CD8-positive, alpha-beta memory T cell (primary cell): ENCODE measurements at places on chromosomes 4 and X. TPM values are rescaled to one million over a fixed set of nuclear protein-coding genes. Genes with fewer than 3 reads are reported as not detected.

GRCh38 chr4:109699553-109700225 lies 3.6 kb downstream of the CASP6 start:
- no peak for DNase-seq

- peak; percentile 38 for DNase-seq
These were observed at the start of gene IRAK1 for GRCh38 chrX:154019633-154020528. TSS of gene IRAK1 (minus strand) at chrX:154019902. CDS start at chrX:154019812, 90 bp downstream.

GRCh38 chr4:2515830-2516550 lies 20.5 kb upstream of the FAM193A start:
- DNase-seq: no peak

The FSTL5 gene
- not detected for total RNA-seq

GRCh38 chr4:149140841-149141240 lies 674.8 kb downstream of the IQCM start:
- DNase-seq: no peak

The FMR1NB gene
- not detected for total RNA-seq

GRCh38 chrX:132023896-132024386 lies 839 bp downstream of the STK26 start:
- DNase-seq: peak; percentile 66

- no peak for DNase-seq
These were observed 179.0 kb downstream of the NHS start for GRCh38 chrX:17553961-17554482.

- DNase-seq: no peak
These were observed 60.4 kb downstream of the MMRN1 start for GRCh38 chr4:89954906-89955695.

DNA sequence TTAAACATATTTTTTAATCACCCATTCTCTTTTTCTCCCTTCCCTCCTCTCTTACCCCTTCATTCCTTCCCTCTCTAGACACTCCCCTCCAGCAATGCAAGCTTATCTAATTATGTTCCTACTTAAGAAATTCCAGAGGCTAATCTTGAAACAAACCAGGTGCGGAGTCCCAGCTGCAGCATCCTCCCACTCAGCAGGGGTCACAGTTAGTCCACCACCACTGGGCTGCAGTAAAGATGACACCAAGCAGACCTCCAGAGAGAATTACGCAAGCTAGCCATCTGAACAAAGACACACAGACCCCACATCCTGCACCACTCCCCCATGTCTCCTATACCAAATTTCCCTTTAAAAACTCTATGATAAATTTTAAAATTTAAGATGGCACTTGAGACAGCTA lies 13.9 kb upstream of the SEC24B start:
- no peak for DNase-seq

DNA sequence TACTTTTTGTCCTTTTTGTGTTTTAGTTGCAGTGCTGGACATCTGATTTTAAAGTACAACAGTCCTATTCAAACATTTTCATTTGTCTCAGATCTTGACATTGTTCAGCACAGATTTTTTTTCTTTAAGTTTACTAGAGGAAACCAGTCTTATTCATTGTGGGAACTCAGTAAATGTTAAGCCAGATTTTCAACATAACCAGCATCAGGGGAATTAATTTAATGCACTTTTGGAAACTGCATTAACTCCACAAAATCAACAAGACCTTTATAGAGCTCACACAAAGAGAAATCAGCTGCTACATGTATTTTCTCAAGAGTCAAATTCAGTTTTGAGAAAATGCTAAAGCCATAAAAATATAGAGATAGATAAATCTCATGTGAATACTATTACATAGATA lies 9.9 kb downstream of the CPE start:
- DNase-seq: no peak

The TNIP3 gene
- total RNA-seq: 13.7 TPM

GRCh38 chrX:53080628-53081580 lies 1.3 kb upstream of the TSPYL2 start:
- no peak for DNase-seq
